ENCODE measurements at places on chromosomes 1 and 21.

- DNase-seq: no peak
These were observed 274.9 kb downstream of the FOXD2 start for GRCh38 chr1:47712596-47713299.

DNA sequence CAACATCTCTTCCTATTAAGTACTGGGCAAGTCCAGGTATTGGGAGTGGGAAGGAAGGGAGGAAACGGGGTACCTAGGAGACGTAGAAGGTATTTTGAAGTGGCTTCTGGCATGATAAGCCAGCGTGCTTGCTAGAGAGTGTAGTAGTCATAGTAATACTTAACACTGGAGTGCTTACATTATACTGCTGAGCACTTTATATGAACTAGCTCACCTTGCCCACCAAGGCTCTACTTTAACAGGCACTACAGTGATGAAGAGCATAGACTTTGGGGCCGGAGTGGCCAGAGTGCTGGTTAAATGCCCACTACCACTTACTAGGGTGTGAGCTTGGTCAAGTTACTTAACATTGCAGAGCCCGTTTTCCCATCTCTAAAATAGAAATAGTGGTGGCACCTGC is 61.7 kb downstream of the ACP6 start:
- DNase-seq: no peak

DNA sequence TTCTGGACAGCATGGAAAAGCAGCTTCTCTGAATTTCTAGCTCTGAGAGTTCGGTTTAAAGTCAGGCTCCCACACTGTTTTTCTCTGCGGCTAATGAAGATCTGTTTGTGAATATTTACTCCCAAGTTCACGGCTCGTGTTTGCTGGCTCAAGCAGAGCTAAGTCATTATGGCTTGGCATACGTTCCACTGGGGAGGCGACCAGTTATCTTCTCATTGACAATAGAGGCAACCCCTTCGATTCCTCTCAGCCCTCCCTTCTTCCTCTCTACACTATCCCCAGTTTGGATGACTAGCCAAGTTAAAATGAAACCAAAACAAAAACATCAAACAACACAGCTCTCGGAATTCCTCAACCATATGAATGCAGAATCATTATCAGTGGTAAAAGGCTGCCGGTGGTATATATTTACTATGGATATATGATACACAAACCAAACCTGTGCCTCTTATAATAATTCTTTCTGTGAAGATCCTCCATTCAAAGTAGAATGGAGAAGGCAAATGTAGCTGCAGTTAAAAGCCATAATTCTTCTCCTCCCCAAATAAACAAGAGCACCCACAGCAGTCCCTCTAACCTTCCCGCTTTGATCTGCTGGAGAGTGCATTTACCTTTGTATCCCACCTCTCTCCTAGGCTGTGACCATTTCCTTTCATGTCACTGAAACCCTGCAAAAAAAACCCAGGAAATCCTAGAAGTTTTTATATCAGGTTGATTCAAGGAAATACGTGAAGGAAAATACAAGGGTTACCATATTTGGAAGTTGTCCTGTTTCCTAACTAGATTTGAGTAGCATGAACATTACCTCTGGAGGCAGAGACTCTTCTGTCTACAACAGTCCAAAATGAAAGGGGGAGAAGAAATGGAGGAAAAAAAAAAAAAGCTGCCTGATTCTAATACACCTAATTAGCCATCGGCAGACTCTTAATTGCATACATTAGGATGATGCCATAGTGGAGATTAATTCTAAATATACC is 108.3 kb upstream of the USH2A start:
- peak; percentile 40 for DNase-seq

DNA sequence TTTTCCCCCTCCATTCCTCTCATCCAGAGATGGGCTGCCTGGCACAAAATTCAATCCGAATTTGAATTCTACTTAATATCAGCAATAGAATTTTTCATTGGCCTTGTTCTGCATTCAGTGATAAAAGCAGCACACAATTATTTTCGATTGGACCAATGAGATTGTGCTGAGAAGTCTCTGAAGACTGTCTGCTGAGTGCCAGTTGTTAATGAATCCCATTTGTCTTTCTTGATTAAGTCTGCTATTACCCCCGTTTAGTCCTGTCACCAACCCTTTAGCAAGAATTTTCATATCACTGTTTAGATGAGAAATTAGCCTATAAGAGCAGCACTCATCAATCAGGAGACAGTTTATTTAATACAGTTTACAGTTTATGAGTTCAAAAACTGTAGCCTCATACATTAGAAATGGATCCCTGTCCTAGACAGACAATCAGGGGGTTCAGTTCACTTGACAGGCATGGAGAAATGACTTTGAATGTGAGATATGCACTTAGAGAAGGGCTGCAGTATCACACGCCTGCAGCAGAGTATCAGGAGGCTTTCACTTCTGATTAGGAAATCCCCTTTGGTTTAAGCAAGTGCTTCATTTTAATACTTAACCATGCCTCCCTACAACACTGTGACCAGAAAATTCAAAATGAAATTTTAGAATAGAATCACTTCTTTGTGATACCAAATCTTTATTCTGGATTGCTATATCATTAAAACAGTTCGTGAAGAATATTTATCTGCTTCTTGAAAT is 304.7 kb upstream of the PTBP2 start:
- peak; percentile 37 for DNase-seq

DNA sequence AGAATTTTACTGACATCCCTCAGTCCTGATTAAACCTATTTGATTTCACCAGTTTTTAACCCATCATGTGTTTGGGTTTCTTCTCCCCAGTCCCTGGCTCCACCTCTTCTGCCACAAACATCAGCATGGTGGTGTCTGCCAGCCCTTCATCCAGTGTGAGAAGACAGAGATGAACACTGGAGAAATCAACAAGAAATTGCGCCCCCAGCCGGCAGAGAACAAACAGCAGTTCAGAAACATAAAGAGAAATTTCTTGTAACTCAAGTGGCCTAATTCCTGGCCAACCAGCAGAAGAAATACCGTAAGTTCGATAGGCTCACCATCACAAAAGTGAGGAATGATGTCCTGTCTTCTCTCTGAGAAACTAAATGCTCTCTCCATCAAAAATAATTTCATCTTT is 18.3 kb downstream of the S100A11 start:
- DNase-seq: peak; percentile 14

DNA sequence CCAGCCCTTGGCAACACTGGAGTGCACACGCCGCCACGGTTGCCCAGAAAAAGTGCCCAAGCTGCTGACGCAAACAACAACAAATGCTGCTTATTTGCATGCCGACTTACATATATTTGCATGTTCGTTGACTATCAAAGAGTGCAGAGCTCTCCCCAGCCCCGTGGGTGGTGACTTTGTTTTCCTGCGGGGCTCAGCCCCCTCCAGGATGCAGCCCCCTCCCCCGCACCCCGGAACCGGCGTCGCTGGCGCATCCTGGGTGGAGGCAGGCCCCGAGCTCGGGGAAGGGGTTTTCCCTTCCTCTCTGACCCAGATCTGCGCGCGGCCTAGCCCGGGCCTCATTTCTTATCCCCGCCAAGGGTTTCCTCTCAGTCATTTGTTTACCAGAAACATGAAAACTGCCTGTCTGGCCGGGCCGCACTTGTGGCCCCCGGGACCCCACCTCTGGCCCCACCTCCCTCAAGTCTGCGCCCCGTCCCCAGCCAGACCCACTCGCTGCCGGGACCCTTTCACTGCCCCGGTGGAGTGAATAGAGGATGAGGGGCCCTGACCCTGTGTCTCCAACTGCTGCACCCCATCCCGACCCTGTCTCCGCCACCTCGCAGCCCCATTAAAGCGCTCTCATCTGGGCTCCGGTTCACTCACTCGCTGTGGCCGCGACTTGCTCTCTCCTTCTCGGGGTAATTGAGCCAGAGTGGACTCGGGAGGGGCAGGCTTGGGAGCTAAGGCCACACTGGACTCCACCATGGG is 5.5 kb downstream of the TNFRSF25 start:
- no peak for DNase-seq

GRCh38 chr1:221815660-221816059 is 73.8 kb upstream of the DUSP10 start:
- DNase-seq: no peak

- DNase-seq: no peak
These were observed 31.6 kb downstream of the TMCC2 start for GRCh38 chr1:205259324-205259832.

DNA sequence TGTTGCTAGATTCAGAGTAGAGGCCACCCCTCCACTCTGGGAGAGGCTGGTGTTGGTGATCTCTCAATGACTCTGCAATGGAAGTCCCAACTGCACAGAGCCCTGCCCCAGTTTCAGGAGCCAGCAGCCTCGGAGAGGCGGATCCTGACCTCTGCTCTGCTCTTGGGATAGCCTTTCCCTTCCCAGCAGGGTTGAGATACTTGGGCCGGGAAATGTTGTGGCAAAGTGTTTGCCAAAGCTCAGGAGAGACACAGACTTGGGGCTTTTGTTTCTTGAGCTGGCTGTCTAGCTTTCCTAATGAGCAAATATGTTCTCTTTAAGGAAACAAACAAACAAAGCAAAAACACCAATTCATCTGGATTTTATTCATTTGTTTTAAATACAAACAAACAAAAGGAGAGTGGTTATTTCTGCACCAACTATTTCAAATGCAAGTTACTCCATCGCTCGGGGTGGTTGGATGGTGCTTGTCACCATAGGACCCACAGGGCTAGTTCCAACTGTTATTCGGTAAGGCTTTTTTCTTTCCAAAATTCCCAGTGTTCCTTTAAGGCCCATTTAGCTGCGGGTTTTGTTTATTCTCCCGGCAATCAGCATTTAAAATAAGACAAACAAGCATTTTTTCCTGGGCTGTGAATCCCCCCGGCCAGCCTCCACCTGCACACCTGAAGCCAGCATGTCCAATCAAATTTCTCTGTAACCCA is 193.9 kb upstream of the LMO4 start:
- DNase-seq: no peak

DNA sequence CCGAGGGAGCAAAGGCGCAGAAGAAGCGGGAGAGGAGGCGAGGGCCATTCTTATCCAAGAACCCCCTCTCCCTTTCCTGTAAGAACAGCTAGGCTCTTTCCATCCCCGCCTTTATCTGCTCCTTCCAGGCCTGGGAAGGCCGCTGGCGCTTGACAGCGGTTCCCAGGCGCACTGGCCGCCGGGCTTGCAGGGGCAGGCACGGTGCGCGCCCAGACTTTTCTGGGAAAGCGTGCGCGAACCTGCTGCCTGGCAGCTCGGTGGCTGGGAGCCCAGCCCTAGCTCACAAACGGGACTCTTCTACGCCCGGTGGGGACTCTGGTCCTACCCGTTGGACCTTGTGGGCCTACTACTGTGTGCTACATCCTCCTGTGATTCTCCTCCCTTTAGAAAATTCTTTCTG is 8.8 kb upstream of the IFNLR1 start:
- no peak for DNase-seq

DNA sequence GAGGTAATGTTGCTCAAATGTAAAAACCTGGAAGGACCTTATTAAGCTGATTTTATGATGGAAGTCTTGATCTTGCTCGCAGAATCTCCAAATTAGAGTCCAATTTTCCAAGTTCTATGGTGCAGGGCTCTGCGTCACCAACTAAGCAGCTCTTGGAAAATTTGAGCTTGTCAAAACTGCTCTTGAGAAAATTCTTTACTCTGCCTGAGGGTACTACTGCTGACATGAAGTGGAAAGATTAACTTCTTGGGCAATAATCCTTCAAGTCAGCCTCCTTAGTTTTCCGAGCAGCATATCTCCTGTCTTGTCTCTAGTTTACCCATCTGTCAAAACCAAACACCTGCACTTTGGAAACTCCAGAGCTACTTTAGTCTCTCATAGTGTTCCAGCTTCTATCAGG is 293.7 kb downstream of the KCTD3 start:
- DNase-seq: no peak

DNA sequence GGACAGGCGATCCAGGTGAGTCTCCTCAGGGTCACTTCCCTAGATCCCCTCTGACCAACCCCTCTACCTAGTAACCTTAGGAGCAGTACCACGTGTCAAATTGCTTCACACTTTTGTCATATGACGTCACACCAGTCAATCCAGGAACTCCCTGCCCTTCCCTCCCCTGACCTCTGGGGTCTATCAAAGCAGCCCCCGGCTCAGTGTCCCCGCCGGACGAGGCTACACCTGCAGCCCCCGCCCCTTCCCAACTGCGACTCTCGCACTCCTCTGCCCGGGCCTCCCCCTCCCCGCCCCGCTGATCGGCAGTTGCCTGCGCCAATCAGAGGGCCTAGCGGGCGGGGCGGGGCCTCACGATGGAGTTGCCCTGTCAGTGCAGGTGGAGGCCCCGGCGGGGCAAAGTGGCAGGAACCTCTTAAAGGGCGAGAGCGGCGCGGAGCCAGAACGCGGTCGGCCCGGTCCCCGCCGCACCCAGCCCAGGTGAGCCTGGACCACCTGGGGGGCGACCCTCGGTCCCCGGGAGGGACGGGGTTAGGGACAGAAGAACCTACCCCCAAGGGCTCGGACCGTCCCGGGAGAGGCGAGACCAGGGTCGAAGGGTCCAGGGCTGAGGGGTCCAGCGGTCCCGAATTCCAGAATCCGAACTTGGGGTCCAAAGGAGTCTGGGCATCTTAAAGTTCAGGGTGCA is 27.5 kb upstream of the EPB41 start:
- peak; percentile 87 for DNase-seq

GRCh38 chr1:210469441-210469840 is 140.7 kb downstream of the HHAT start:
- DNase-seq: peak; percentile 62

DNA sequence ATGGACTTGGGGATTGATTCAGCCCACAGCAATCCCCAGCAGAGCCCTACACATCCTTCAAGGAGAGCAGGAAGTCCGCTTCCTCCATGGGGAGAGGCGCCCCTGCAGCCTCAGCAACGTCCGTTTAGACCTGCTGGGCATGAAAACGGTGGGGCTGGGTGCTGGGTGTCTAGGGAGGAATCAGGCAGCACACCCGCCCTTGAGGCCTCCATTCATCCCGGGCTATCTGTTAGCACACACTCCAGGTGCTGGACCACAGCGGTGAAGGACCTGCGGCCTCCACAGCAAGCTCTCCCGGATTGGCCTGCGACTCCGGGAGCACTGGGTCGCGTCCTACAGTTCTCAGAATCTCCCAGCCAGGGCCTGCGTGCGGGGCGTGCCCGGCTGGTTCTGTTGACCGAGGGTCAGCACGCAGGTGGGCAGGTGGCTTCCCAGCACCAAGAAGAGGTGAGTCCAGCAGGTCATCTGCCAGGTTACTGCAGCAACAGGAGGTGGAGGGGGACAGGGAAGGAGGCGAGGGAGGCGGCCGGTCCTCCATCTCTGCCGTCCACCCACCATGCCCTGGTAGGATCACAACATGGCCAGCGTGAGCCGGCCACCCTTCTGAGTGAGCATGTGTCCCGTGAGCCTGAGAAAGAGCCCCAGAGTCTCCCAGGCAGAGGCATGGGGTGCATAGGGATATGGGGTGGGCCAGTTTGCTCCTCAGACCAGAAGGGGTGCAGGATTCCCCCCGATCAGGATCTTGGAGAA is 96.6 kb downstream of the RIPK4 start:
- no peak for DNase-seq

Measured in kidney tubule cell (primary cell).